Suppressor macrophage treated with lipopolysaccharide for 4 hours (primary cell): ENCODE measurements at places on chromosomes 5 and 9.

DNA sequence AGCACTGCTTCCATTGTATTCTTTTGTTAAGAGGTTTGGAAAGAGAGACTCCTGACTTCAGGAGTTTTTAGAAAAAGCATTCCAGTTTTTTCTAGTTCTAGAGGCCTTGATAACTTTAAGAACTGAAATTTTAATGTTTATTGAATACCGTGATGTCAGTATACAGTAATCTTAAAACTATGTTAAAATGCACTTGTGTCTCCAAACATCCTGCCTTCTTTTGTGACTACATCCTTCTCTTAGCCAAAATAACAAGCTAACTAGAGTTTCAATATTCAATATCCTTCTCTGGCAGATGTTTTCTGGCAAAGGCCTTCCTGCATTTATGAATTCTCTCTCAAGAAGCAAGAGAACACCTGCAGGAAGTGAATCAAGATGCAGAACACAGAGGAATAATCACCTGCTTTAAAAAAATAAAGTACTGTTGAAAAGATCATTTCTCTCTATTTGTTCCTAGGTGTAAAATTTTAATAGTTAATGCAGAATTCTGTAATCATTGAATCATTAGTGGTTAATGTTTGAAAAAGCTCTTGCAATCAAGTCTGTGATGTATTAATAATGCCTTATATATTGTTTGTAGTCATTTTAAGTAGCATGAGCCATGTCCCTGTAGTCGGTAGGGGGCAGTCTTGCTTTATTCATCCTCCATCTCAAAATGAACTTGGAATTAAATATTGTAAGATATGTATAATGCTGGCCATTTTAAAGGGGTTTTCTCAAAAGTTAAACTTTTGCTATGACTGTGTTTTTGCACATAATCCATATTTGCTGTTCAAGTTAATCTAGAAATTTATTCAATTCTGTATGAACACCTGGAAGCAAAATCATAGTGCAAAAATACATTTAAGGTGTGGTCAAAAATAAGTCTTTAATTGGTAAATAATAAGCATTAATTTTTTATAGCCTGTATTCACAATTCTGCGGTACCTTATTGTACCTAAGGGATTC, 43.1 kb downstream of the NDFIP1 start:
- DNase-seq, result peak; percentile 77

- no peak for DNase-seq
Observed at GRCh38 chr9:19378647-19379046, 1.4 kb downstream of the RPS6 start.

DNA sequence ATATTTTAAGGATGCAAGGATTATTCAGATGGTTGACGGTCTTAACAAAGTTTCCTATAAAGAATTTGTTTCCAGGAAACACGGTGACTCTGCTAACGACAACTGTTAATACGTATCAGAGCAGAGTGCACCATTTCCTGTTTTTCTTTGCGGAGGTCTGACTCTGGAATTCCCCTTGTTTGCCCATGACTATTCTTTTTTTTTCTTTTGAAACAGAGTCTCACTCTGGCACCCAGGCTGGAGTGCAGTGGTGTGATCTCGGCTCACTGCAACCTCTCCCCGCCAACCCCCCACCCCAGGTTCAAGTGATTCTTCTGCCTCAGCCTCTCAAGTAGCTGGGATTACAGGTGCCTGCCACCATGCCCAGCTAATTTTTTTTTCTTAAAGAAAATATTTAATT, 115.9 kb downstream of the CDC42SE2 start:
- DNase-seq, result peak; percentile 93

GRCh38 chr9:137277329-137278041, at the start of gene TOR4A:
TSS of gene TOR4A (plus strand) at chr9:137277726. CDS start at chr9:137278690, 964 bp downstream.
- peak; percentile 87 for DNase-seq

DNA sequence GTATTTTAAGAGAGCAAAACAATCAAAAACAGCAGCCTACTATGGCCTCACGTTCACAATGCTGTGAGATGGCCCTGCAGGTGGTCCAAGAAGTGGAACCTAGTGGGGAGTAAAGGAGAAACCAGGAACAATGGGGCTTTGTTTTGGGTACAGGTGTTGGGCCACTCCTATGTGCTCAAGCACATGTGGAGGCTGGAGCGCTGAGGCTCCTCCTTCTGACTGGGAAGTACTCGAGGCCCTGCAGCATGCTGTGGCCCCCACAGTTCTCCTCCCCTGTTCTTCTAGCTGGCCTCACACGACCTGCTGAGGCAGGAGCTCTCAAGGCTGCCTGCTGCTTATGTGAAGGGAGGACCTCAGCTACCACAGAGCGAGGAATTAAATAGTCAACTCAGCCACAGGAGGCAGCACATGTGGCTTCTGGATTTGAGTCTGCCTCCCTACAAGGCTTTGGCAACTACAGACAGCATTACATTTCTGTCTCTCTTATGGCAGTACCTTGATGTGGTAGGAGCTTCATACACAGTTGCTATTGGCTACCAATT, 482.3 kb downstream of the SPOCK1 start:
- DNase-seq, result no peak
